GM12864 (cell line): ENCODE measurements at places on chromosomes 2 and 18.

- DNase-seq: no peak
Measured at GRCh38 chr2:180505203-180505602, 475.2 kb upstream of the UBE2E3 start.

- no peak for DNase-seq
Measured at GRCh38 chr2:233353101-233353768, 1.1 kb upstream of the DGKD start.

- DNase-seq: no peak
Measured at GRCh38 chr2:155157711-155158110, 459.2 kb downstream of the KCNJ3 start.

DNA sequence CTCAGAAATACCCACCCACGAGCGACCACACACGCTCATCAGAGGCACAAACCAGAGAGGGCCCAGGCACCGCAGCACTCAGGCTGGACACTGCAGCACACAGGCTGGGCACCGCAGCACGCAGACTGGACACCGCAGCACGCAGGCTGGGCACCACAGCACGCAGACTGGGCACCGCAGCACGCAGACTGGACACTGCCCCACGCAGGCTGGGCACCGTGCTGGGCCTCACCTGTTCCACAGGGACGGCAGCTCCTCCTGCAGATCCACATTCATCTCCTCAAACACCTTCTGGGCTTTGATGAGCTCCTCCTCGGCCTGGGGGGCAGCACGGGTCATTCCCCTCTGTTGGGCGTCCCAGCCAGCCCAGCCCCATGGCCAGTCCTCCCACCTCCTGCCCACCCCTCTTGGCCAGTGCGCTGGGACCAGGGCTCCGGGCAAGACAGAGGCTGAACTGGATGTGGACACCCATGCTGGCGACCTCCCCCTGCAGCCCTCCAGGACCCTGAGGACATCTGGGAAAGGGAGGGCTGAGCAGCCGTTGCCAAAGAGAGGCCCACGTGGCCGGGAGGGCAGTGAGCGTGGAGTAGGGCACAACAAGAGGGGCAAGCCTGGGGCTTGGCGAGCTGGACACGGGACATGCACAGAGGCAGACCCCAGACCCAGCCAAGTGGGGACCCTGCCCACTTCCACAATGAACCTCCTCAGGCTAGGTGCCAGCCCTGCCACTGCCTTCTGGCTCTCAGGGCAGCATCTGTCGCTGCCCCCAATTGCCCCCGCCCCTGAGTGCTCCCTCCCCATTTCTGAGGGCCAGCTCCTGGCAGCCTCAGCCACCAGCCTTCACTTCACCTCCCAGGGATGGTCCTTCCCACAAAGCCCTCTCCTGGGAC lies 43.0 kb downstream of the BIN1 start:
- no peak for DNase-seq

DNA sequence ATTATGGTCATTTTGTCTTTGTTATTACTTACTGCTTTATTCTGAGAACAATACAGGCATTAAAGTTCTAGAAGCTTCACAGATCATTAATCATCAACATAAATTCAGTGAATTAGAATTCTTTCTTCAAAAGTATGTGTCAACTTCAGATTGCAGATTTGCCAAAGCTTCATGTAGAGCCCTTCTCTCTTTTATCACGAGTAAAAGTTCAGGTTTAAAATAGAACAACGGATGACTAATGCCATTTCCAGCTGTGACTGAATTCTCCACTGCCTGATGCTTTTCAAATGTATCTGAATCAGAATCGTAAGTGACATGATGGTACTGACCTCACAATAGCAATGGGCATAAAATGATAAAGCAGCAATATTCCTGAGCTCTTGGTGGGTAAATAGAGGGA lies 116.0 kb downstream of the ABCA12 start:
- DNase-seq: no peak

DNA sequence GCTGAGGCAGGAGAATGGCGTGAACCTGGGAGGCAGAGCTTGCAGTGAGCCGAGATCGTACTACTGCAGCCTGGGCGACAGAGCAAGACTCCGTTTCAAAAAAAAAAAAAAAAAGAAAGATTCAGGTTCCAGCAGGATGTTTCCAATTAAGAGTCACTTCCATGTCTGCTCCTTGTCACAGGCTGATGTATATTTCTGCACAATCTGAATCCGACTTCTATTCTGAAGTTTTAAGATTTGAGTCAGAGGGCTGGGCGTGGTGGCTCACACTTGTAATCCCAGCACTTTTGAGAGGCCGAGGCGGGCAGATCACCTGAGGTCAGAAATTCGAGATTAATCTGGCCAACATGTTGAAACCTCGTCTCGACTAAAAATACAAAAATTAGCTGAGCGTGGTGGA lies 24.7 kb downstream of the SNRPD1 start:
- no peak for DNase-seq

GRCh38 chr18:27605107-27605834 lies 420.2 kb upstream of the CHST9 start:
- no peak for DNase-seq

DNA sequence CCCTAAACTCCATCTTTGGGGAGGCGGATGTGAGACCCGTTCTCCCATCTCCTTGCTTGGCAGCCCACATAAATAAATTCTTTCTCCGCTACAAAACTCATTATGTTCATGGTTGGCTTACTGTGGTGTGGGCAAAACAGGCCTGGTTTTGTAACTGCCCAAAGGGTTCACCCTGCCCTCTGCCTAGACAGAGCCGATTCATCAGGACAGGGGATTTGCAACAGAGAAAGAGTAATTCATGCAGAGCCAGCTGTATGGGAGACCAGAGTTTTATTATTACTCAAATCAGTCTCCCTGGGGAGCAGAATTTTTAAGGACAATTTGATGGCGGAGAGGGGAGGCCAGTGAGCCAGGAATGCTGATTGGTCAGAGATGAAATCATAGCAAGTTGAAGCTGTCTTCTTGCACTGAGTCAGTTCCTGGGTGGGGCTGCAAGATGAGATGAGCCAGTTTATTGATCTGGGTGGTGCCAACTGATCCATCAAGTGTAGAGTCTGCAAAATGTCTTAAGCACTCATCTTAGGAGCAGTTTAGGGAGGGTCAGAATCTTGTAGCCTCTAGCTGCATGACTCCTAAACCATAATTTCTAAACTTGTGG lies 8.4 kb upstream of the RNF125 start:
- no peak for DNase-seq

- no peak for DNase-seq
Measured at GRCh38 chr2:155368934-155369333, 670.4 kb downstream of the KCNJ3 start.

DNA sequence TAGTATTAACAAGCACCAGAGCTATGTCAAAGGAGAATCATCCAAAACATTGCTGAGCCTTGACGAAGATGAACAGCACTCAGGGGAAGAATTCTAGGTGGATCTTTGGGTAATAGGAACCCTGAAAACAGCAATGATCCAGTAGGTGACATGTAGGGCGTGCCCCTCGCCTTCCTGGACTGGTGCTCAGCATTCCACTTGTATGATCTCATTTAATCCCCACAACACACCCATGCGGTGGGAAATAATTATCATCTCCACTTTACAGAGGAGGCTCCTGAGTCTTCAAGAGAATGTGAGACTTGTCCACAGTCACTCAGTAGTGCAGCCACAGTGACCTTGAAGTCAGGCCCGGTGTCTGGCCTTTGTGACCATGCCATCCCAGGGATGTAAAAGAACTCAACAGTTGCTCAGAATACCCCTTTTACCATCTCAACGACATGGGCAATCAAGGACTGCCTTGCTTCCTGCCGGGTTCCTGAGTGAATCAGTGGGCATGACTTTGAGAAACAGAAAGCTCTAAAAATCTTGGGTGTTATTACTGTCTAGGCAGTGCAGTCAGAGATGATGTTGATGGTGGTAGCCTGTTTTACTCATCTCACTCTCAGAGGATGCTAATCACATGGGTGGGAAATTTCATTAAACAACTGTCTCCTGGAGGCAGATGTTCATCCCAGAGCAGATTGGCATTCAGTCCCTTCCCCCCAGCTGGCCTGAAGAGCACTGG lies 161.6 kb downstream of the BCL11A start:
- DNase-seq: no peak

DNA sequence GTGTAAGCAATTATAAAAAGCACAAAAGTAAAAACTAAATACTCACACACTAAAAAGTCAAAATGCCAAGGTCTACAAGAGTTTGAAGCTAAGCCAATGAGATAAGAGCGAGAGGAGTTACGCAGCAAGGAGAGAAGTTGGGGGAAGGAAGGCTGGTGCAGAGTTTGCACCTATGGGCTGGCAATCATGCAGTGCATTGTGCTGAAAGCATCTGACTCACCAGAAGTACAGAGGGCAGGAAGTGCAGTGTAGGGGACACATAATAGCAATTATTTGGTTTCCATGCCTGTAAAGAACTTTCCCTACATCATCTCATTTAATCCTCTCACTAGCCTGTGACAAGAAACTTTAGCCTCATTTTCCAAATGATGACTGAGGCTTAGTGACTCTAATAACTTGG lies 142.7 kb upstream of the KYNU start:
- DNase-seq: no peak

GRCh38 chr2:65049010-65049639 lies 7.1 kb upstream of the CEP68 start:
- no peak for DNase-seq

GRCh38 chr18:64271246-64271645 lies 122.4 kb upstream of the LINC00305 start:
- no peak for DNase-seq

DNA sequence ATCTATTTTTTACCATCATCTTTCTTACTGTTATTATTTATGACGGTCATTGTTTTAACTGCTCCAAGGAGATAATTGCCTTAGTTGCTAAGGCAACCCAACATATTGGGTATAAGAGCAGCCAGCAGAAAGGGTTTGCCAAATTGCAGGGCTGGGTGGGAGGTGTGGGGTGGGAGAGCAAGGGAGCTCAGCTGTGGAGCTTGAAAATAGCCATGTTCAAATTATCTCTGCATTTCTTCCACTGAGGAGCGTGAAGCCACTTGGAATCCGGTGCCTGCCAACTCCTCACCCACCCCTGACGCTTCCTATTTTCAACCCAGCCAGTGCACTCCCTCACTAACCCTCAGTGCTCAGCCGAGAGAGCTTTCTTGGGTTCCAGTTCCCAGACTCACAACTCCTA lies 60.8 kb downstream of the SETBP1 start:
- DNase-seq: no peak

DNA sequence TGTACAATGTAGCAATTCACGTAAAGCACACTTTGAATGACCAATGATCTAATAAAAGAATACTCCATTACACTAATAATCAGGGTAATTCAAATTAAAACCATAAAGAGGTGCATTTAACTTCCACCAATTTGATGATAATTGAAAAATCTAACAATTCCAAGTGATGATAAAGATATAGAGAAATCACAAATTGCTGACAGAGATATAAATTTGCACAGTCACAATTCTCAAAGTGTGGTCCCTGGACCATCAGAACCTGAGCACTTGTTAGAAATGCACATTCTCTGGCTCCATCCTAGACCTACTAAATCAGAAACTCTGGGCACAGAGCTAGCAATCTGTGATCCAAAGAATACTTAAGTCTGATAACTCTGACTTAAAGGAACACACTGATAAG lies 165.8 kb upstream of the DCC start:
- DNase-seq: no peak

DNA sequence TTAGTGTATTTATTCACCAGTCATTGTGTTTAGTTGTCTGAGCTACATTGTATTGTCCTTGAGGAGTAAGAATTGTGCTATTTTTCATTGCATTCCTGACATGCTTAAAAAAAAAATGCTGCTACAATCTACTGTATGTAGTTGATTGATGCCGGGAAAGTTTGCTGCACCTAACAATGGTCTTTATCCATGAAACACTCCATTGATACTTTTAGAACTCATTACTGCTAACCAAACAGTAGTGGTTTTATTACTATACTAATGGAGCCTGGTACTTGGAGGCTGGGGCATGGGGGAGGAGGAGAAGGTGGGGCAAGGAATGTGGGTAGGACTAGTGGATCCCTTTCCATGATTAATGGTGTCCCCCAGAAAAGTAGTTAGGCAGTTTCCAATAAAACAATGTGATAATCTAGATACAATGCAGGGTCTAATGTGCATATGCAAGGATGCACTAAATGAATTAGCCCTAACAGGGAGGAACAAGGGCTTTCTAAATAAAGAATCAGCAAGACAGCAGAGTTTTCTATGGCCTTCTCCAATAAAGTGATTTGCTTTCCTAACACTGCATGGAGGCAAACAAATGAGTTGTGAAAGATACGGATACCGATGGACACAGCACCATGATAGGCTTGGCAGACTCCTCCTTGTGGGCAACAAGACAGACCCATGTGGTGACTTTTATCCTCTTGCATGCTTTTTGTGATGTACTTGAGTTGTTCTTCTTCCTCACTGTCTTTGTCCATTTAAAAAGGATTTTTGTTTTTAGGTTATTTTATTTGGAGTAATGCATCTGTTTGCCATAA lies 78.5 kb downstream of the FMNL2 start:
- no peak for DNase-seq

GRCh38 chr2:165924946-165925345 lies 28.6 kb downstream of the TTC21B start:
- no peak for DNase-seq

DNA sequence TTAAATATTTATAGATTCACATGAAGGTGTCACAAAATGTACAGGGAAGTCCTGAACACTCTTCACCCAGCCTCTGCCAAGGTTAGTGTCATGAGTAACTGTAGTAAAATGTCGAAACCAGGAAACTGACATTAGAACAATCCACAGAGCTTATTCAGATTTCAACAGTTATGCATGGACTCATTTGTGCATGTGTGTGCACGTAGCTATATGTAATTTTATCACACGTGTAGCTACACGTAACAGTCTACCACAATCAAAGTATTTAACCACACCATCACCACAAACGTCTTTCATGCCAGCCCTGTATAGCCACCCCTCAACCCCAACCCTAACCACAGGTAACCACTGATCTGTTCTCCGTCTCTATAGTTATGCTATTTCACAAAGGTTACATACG lies 211.7 kb upstream of the REV1 start:
- DNase-seq: no peak

DNA sequence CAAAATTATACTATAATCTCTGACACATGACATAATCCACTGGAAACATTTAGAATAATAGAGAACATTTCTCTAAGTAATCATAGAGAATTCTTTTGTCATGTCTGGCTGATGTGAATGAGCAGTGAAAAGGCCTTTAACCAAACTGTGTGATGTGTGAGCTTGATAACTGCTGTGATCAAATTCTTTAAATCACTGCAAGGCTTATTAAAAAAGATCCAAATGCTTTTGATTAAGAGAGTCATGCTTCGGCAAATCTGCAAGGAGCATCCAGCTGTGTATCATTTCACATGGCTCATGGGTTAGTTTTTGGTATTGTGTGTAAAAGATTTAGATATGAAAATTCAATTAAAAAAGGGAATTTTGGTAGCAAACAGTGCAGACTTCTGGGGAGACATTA lies 58.6 kb upstream of the TFPI start:
- DNase-seq: no peak
